Right renal pelvis (tissue), 4 donors: ENCODE measurements at places on chromosomes 5 and 9. TPM values are rescaled to one million over a fixed set of nuclear protein-coding genes. Genes with fewer than 3 reads are reported as not detected.

Gene PBX3
- 31.5 TPM for polyA plus RNA-seq

Gene CCNO
- 5.7 TPM for polyA plus RNA-seq

Gene PCDHGB4
- polyA plus RNA-seq: 4.3 TPM

Gene C9orf50
- polyA plus RNA-seq: 0.72 TPM

GRCh38 chr5:180604271-180604670 is 13.0 kb upstream of the SCGB3A1 start:
- no peak for DNase-seq

GRCh38 chr5:1007681-1008450 is 736 bp upstream of the NKD2 start:
- no peak for DNase-seq
